ENCODE measurements at places on chromosomes 4 and X. TPM values are rescaled to one million over a fixed set of nuclear protein-coding genes. Genes with fewer than 3 reads are reported as not detected.

DNA sequence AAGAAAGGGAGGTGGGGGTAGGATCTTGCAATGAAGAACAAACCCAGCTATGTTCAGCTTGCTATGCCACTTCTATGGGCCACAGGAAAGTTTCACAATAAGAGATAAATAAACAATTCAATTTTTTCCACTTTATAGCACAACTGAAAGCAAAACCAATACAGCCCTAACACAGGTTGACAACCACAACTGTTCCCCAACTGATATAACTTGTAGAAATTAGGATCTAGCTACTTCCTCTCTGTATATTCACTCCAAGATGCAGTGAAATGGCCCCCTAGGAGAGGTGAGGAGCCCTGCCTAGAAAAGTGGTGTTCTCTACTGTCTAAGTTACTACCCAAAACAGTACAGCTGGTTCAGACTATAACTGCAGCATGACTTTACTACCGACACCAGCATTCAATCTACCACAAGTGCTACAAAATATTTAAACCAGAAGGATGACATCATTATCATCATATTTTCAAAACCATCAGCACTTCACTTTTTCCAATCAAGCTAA is 77.0 kb downstream of the FBXW7 start:
- peak; percentile 77 for DNase-seq

GRCh38 chr4:73707918-73708577 is 32.3 kb upstream of the CXCL8 start:
- DNase-seq, result peak; percentile 58

GRCh38 chr4:93267747-93268146 is 560.8 kb upstream of the ATOH1 start:
- no peak for DNase-seq

The G6PD gene
- total RNA-seq, result 75.0 TPM

GRCh38 chr4:44194365-44194764 is 254.2 kb downstream of the KCTD8 start:
- DNase-seq, result no peak

The GYPA gene
- not detected for total RNA-seq

The ZNF157 gene
- 0.40 TPM for total RNA-seq

GRCh38 chr4:94486372-94486801 is 34.6 kb downstream of the PDLIM5 start:
- no peak for DNase-seq

The CHIC1 gene
- 4.8 TPM for total RNA-seq

DNA sequence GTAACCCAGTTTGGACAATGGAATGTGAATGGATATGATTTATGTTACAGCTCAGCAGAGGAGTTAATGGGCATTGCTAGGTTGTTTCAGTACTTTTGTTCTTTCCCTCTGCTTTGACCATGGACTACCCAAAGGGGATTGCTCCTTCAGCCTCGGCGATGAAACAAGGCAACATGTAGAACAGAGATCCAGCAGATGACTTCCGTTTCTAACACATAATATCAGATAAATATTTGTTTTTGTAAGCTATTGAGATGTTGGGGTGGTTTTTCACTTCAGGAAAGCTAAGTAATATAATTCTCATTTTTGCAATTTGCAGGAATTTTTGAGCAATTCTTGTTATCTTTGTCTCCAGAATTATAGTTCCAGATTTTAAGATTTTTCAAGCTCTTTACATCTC is 934.6 kb upstream of the GRID2 start:
- DNase-seq, result no peak

The TRIM75 gene
- total RNA-seq, result not detected

- no peak for DNase-seq
Measured at GRCh38 chr4:151887031-151887815, 126.4 kb upstream of the GATB start.

GRCh38 chr4:137534516-137534915 is 2.2 kb upstream of the PCDH18 start:
- no peak for DNase-seq
